Large intestine (tissue), 12 donors: ENCODE measurements at places on chromosomes 4 and X.
A peak's percentile ranks its signal among the peaks of the same experiment; 100 is the strongest.

GRCh38 chrX:49101629-49101984 is 21.9 kb upstream of the WDR45 start:
- DNase-seq = no peak
- H3K4me1 ChIP-seq = no peaks in the 10 kb centered on the region

GRCh38 chr4:53576676-53577372 is 14.5 kb downstream of the LNX1 start:
- no peak for DNase-seq
- peak overlapping the region; percentile 29 for H3K27ac ChIP-seq

GRCh38 chrX:66126662-66127061 is 37.4 kb upstream of the HEPH start:
- no peaks in the 10 kb centered on the region for H3K4me1 ChIP-seq
- H3K36me3 ChIP-seq = no peaks in the 10 kb centered on the region
- no peak overlapping the region for H3K4me3 ChIP-seq
- no peak for DNase-seq

DNA sequence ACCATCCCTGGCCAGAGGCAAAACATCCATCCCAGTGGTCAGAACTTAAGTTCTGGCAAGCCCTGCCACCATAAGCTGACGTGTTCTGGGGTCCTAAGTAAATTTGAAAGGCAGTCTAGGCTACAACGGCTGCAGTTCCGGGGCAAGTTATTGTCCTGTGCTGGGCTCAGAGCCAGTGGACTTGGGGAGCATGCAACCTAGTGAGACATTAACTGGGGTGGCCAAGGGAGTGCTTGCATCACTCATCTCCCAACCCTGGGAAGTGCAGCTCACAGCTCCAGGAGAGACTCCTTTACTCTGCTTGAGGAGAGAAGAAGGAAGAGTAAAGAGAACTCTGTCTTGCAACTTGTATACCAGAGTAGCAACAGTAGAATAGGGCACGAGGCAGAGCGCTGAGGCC is 425.4 kb upstream of the PITX2 start:
- no peak overlapping the region for H3K27ac ChIP-seq
- no peaks in the 10 kb centered on the region for H3K36me3 ChIP-seq
- no peaks in the 10 kb centered on the region for H3K27me3 ChIP-seq
- H3K4me3 ChIP-seq = no peak overlapping the region
- H3K4me1 ChIP-seq = peaks cover 5% of the 10 kb centered on the region
- DNase-seq = no peak

GRCh38 chr4:56434599-56435139 is 746 bp downstream of the PPAT start:
- peak overlapping the region; percentile 80 for H3K4me3 ChIP-seq
- H3K27ac ChIP-seq = peak overlapping the region; percentile 99
- H3K36me3 ChIP-seq = no peaks in the 10 kb centered on the region
